ENCODE measurements at places on chromosomes 12 and 14.

DNA sequence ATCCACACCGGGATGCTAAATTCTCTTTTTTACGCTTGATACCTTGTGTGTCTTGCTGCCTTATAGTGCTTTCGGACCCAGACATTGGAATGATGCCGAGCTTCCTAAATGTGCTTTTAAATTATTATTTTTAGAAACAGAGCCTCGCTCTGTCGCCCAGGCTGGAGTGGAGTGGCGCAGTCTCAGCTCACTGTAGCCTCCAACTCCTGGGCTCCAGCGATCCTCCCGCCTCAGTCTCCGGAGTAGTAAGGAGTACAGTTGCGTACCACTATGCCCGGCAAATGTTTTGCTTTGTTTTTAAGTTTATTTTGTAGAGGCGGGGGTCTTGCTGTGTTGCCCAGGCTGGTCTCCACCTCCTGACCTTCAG is 489 bp upstream of the EML5 start:
- DNase-seq, result no peak

DNA sequence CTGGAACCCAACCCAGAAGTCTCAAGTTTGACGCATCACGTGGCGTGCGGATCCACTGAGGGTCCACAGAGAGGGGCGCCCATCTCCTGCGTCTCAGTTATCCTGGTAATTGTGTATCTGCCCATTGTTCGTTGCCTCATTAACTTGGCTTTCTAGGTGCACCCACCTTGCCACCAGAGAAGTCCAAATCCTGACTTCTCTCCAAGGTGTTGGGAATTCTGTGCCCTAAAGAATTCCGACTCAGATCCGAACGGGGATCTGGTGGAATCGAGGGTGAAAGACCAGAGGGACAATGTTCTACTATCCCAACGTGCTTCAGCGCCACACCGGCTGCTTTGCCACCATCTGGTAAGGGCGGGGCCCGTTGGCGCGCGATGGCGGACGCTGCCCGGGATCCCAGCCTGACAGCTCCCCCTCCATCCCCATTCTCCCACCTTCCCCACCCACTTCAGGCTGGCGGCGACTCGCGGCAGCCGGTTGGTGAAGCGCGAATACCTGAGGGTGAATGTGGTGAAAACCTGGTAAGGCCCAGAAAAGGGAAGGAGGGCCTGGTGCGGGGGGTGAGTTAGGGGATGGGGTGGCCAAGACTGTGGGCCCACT is 481 bp downstream of the REC8 start:
- no peak for DNase-seq

DNA sequence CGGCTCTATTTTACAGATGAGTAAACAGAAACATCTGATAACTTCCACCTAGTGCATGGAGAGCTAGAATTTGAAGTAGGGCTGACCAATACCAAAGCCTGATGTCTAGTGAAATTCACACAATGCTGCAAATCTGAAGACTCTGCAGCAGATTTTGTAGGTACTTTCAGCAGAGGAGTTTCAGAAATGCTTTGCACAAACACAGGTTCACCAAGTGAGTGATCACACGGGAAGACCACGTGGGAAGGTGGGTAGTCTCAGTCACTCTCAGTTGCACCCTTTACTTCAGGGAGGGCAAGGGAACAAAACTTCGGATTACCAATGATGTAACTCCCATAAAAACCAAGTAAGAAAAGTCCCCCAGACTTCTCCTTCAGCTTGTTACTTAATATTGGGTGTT is 63.3 kb upstream of the DAAM1 start:
- DNase-seq, result no peak

DNA sequence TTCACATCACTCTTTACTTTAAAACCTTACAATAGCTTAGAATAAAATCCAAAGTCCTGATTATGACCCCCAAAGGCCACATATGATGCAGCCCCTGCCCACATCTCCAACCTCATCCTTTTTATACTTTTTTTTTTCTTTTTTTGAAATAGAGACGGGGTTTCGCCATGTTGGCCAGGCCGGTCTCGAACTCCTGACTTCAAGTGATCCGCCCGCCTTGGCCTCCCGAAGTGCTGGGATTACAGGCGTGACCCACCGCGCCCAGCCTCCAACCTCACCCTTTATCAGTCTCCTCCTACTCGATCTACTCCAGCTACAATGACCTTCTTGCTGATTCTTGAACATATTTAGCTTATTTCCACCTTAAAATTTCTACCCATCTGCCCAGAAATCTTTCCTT is 1.2 kb upstream of the MAPKAPK5 start:
- no peak for DNase-seq

DNA sequence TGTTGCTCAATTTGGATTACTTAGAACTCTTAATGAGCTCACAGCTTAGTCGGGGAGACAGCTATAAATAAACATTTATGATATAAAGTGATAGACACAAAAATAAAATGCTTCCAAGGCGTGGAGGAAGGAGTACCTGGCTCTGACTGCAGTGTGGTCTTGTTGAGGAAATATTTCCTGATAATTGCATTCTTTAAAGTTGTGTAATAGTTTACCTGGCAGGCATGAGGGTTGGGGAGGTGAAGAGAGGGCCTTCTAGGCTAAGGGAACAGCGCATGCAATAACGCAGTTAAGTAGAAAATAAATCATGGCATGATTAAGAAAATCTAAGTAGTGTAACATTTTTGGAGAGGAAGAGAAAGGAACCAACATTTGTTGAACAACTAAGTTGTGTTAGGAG is 260.5 kb upstream of the ATP2B1 start:
- DNase-seq, result no peak

All from GM12892 (cell line).